ENCODE measurements at places on chromosomes 6 and 20.
A peak's percentile ranks its signal among the peaks of the same experiment; 100 is the strongest.

DNA sequence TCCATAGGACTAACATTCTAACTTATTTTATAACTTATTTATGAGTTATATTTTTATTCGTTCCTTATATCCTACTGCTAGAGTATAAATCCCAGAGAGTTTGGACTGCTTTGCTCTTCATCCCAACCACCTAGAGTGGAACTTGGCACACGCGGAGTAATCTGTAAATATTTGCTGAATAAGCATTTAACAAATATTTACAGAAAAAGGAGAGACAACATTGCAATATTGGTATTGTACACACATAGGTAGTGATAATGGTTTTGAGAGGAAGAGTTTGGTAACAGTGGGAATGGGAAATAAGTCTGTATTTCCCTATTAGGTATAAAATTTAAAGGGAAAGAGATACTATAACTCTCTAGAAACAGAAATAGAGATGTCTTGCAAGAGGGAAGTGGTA, 634.8 kb upstream of the CITED2 start:
- no peak for DNase-seq

GRCh38 chr6:57013521-57013926, 33.0 kb upstream of the KIAA1586 start:
- no peak for DNase-seq

GRCh38 chr6:123402052-123402451, 234.7 kb downstream of the TRDN start:
- DNase-seq = no peak

- no peak for DNase-seq
Observed at GRCh38 chr6:168866534-168866933, 387.1 kb downstream of the THBS2 start.

DNA sequence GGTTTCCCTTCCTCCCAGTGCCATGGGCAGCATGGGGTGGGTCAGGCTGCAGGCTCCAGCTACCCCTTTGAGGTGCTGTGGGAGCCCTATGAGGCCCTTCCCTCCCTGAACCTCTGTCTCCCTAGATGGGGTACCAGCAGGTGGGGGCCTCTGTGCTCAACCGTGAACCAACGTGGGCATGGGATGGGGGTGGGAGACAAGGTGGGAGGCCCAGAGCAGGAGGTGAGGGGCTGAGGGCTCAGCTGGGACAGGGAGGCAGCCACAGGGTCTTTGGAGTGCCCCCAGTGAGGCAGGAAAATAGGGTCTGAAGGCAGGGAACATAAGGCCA, 33.3 kb downstream of the SUN5 start:
- no peak for DNase-seq

GRCh38 chr6:112416866-112417265, 69.7 kb downstream of the RFPL4B start:
- DNase-seq = no peak

DNA sequence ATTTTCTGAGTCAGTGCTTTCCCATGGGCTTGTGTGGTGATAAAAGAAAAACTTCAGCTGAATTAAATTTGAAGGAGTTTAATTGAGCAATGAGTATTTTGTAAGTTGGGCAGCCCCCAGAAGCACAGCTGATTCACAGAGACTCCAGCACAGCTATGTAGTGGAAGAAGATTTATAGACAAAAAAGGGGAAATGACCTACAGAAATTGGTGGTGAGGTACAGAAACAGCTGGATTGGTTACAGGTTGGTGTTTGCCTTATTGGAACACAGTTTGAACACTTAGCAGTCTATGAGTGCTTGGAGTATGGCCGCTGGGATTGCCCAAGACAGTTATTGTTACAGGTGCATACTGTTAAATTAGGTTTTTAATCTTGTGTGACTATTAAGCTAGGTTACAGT, 96.9 kb upstream of the PTPRK start:
- no peak for DNase-seq

DNA sequence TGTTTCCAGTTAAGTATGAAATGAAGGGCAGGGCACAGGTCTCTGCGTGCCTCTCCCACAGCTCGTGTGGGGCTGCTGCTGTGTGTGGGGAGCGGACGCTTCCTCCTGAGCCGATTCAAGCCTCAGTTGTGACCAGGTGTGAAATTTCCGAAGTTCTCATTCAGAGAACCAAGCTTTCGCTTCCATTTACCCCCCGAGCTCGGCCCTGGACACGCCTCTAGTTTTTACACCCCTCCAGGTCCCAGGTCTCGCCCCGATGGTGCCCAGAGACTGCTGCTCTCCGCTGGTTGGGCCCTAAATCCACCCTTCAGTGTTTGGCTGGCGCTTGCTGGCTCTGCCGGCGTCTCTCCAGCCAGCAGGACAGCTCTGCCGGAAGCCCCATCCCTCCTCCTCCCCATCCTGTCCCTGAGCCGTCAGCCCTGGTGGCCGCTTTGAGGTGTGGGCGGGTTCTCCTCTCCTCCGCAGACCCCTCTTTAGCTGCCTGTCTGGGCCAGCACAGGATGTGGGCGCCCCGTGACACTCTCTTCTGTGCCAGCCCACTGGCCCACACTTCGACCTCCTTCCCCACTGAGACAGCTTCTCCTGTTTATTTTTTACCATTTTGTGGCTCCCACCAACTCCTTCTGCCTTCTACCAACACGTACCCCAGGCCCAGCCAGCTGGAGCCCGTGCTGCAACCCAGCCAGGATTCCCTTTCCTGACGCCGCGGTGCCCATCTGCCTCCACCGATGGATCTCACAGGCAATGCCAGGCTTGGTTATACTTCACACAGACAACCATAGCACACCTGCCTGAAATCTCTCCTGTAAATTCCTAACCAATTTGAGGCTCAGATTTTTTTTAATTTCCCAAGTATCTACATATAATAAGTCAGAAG, 142.8 kb downstream of the DLL1 start:
- DNase-seq = peak; percentile 49

Data from stimulated activated CD8-positive, alpha-beta memory T cell treated with anti-CD3 and anti-CD28 coated beads, Interleukin-4, amount 100 ng/mL, for 4 hours (primary cell).